ENCODE measurements at places on chromosomes 11 and 22. TPM values are rescaled to one million over a fixed set of nuclear protein-coding genes. Genes with fewer than 3 reads are reported as not detected.

Gene PRRG4
- total RNA-seq = 0.62 TPM

Gene POTEH
- total RNA-seq = not detected

Gene CLTCL1
- total RNA-seq = 9.6 TPM

GRCh38 chr11:35304386-35304775 lies 115.0 kb downstream of the SLC1A2 start:
- DNase-seq = no peak

DNA sequence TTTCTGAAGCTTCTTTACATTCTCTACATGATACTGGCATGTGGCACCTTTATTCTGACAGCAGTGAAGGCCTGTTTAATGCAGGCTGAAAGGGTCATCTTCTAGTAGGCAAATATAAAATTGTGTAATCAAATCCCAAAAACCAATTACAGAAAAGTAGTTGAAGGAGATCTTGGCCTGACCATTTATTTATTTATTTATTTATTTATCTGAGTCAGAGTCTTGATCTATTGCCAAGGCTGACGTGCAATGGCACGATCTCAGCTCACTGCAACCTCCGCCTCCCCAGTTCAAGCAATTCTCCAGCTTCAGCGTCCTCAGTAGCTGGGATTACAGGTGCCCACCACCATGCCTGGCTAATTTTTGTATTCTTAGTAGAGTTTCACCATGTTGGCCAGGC lies 22.7 kb upstream of the CECR2 start:
- no peak for DNase-seq

DNA sequence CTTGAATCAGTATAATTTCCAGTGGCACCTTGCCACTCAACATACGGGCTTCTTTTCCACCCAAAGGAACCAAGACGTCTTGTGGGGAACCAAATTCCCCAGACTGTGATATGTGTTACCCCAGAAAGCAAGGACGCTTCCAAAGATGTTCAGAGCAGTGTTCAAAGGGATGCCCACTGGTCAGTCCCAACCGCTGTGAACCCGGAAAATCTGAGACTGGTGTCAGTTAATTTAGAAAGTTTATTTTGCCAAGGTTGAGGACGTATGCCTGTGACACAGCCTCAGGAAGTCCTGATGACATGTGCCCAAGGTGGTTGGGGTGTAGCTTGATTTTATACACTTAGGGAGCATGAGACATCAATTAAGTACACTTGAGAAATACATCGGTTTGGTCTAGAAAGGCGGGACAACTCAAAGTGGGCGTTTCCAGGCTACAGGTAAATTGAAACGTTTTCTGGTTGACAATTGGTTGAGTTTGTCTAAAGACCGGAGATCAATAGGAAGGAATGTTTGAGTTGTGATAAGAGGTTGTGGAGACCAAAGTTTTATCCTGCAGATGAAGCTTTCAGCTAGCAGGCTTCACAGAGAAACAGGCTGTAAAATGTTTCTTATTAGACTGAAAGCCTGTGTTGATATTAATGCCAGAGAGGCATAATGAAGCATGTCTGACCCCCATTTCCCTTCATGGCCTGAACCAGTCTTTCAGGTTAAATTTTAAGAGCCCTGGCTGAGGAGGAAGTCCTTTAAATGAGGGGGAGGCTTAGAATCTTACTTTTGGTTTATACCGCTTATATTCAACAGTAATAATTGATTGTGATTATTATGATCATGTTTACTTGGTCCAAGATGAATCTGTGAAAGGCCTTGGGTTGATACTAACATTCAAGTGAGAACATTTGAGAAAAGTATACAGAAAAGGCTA lies 6.8 kb downstream of the APOL3 start:
- no peak for DNase-seq

DNA sequence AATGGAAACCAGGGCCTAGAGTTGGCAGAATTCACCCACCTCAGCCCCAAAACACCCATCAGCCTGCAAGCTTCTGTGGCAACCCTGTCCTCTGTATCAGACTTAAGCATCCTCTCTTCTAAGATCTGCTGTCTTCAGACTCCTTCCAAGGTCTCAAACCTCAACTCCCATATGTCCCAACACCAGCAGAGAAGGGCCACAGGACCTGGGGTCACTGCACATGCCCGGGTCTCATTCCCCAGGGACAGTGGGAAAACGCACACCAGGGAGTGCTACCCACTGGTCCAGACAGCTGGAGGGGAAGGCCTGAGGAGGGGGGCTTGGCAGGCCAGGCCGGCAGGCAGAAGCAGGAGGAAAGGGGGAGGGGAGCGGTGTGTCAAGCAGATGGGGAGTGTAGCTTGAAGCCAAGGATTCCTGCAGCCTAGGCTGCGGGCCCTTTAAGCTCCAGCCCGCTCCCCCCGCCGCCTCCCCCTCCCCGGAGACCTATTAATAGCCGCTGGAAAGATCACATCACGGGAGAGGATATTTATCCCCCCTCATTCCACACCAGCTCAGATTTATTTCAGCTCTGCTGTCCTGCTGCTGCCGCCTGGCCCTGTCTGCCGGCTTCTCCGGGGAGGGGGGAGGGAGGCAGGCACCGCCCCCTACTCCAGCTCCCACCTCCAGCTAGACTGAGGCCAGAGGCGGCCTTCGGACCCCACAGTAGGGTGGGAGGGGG lies 16.7 kb downstream of the BCL9L start:
- DNase-seq = peak; percentile 89

- no peak for DNase-seq
Measured at GRCh38 chr22:19738664-19739447, 15.5 kb downstream of the GP1BB start.
